Activated CD8-positive, alpha-beta memory T cell treated with anti-CD3 and anti-CD28 coated beads for 48 hours (primary cell): ENCODE measurements at places on chromosomes 3 and 15.

GRCh38 chr3:46293991-46294833 is 52.0 kb downstream of the CCR3 start:
- DNase-seq: peak; percentile 55

- no peak for DNase-seq
Measured at GRCh38 chr15:26521130-26521529, 251.7 kb downstream of the GABRB3 start.

GRCh38 chr15:66838671-66839239 is 136.7 kb downstream of the SMAD6 start:
- no peak for DNase-seq

GRCh38 chr3:119195911-119196310 is 22.5 kb downstream of the UPK1B start:
- DNase-seq: no peak

GRCh38 chr15:31828594-31828993 is 201.7 kb upstream of the CHRNA7 start:
- DNase-seq: no peak

DNA sequence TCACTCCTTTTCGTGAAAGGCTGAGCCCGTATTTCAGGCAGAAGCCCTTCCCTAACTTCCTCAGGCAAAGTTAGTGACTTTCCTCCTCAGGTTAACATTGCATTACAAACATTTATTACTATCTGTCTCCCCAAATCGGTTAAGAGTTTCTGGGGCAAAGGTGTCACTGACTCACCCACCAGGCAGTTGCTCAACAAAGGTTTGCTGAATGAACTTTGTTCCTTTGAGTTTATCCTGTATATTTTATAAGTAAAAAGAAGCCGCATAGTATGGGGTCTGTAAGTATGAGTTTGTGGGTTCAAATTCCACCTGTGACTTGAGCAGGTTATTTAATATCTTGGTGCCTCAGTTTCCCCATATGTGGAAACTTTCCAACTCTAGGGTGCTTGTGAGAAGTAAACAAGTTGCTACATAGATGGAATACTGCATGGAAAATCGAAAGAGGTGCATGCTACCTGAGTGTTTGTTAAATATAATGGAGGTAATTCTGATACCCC is 177.7 kb downstream of the THRB start:
- no peak for DNase-seq

GRCh38 chr3:53812434-53812833 is 33.8 kb downstream of the CHDH start:
- no peak for DNase-seq
